ENCODE measurements at places on chromosomes 1 and 21. TPM values are rescaled to one million over a fixed set of nuclear protein-coding genes. Genes with fewer than 3 reads are reported as not detected.

NBPF19 gene
- total RNA-seq: 23.2 TPM

UBASH3A gene
- not detected for total RNA-seq

ATAD3A gene
- total RNA-seq: 23.9 TPM

NCF2 gene
- total RNA-seq: 11.7 TPM

TUFT1 gene
- total RNA-seq: 5.0 TPM

CLCA1 gene
- not detected for total RNA-seq

OR6K3 gene
- 0.11 TPM for total RNA-seq

SPRR3 gene
- total RNA-seq: not detected

MYBPH gene
- total RNA-seq: 0.27 TPM

OR2T29 gene
- not detected for total RNA-seq

PTPN7 gene
- 1.7 TPM for total RNA-seq

AADACL3 gene
- total RNA-seq: not detected

PTPN22 gene
- 0.94 TPM for total RNA-seq

CDC20 gene
- total RNA-seq: 0.73 TPM

LMX1A gene
- not detected for total RNA-seq

SPATA21 gene
- total RNA-seq: not detected

SELP gene
- 4.0 TPM for total RNA-seq

TRABD2B gene
- total RNA-seq: 0.71 TPM

FPGT gene
- 17.4 TPM for total RNA-seq

FCRL3 gene
- 0.36 TPM for total RNA-seq

OR2M3 gene
- not detected for total RNA-seq

FALEC gene
- total RNA-seq: not detected

PGLYRP3 gene
- not detected for total RNA-seq

IGSF9 gene
- 2.4 TPM for total RNA-seq

CEP85 gene
- 4.5 TPM for total RNA-seq

USP24 gene
- 51.4 TPM for total RNA-seq

CELA3B gene
- 19.2 TPM for total RNA-seq

PTPRF gene
- total RNA-seq: 95.5 TPM

CD1E gene
- total RNA-seq: not detected

PRAMEF27 gene
- not detected for total RNA-seq

SYT14 gene
- total RNA-seq: 0.45 TPM

GCSAML gene
- not detected for total RNA-seq

All from ovary (tissue), 10 donors.